Sciatic nerve (tissue), 2 donors: ENCODE measurements at places on chromosomes 1 and 21. TPM values are rescaled to one million over a fixed set of nuclear protein-coding genes. Genes with fewer than 3 reads are reported as not detected.

- peak; percentile 77 for DNase-seq
Observed at GRCh38 chr1:46301808-46302640, 1.4 kb downstream of the LRRC41 start.

The EFNA4 gene
- total RNA-seq: 3.1 TPM

- no peak for DNase-seq
Observed at GRCh38 chr1:37071829-37072228, 37.5 kb upstream of the GRIK3 start.

- no peak for DNase-seq
Observed at GRCh38 chr1:116544588-116545358, 26.1 kb downstream of the CD58 start.

GRCh38 chr1:8456308-8456912 is 138.5 kb downstream of the SLC45A1 start:
- no peak for DNase-seq

DNA sequence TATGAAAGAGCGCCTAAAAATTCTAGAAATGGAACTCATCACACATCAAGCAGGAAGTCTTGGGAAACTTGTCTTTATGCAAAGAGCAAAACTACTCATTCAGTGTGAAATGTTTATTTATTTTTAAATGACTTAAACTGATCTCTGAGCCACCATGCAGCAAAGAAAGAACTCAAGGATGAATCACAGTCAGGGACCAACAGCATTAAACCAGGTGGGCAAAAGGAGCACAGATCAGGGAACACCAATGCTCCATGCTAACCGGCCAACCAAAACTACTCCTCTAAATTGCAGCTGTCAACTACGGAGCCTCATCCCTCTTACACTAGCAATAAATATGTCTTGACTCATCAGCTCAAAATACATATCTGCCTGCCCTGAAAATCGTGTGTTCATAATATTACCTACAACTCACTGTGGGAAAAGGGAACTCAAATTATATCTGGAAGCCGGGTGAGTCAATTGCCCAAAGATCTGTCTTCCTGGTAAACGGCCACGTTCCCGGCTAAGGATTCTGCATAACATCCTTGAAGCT is 129.2 kb downstream of the PTPN14 start:
- DNase-seq: no peak

The CGN gene
- 2.0 TPM for total RNA-seq

The SDC3 gene
- 84.9 TPM for total RNA-seq

GRCh38 chr1:234065794-234066447 is 161.4 kb downstream of the SLC35F3 start:
- peak; percentile 86 for DNase-seq

DNA sequence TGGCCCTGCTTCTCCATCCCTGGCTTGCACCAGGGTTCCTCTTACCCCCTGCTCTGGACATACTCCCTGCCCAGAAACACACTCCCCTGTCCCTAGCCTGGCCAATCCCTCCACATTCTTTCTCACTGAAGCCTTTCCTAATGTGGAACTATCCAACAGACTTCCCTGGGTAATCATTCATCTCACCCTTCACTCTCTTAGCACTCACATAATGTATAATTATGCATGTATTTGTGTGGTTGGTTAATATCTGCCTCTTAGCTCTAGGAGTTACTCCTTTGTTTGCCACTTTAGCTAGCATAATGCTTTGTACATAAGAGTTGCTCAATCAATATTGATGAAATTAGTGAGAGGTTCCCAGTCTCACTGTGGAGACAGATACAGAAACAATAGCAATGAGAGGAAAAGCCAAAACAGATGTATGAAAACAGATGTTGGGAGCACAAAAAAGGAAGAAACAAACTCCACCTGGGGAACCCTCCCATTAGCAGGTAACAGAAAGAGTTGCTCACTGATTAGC is 76.9 kb upstream of the WARS2 start:
- no peak for DNase-seq

The GABRD gene
- not detected for total RNA-seq

GRCh38 chr1:116699605-116700004 is 32.1 kb upstream of the IGSF3 start:
- no peak for DNase-seq

GRCh38 chr1:40316595-40317393 is at the start of gene COL9A2:
COL9A2 (minus strand) TSS chr1:40317286; CDS start chr1:40317197, 89 bp downstream.
- DNase-seq: no peak

DNA sequence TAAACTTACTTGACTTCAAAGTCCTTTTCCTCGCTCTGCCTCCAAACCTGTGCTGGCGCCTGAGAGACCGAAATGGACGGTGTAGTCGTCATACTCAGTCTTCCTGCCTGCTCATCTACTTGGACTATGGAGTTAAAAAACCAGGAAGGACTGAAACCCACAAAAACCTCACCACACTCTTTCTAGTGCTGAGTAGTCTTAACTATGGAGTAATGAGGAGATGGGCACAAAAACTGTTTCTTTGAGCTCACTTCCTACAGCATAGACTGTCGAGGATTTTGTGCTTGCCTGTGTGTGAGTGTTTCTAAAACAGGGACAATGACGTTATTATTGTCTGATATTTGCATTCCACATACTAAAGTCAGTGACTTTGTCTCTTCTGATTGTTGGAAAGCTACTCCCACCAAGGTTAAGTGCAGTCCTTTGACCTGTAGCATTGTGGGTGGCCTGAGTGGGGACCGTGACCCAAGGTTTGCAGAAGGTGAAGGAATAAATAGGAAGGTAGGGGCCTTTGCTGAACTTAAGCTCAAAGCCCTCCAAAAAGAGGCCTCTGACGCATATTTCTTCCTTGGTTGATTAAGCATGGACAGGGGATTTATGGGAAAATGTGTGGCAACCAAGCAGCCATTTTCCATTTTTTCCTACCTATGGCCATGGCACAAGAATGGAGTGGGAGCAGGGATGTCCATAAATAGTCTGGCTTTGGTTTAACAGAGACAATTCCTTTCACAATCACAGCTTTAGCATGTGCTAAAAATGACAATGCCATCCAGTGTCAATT is 109.6 kb downstream of the ZBTB18 start:
- DNase-seq: no peak

DNA sequence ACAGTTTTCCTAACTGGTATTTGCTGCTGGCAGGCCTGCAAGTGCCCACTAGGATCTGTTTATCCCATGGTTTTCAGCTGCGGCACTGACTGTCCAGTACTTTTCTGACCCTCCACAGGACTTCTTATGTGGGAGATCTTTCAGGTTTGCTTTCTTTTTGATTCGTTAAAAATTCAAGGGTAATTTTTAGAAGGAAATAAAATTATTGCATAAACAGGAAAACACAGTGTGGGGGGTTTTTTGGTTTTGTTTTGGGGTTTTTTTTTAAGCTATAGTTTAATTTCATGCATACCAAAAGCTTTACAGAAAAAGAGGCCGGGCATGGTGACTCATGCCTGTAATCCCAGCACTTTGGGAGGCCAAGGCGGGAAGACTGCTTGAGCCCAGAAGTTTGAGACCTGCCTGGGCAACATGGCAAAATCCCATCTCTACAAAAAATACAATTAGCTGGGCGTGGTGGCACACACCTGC is 3.6 kb downstream of the NIBAN1 start:
- no peak for DNase-seq

- DNase-seq: no peak
Observed at GRCh38 chr21:38780879-38781278, 24.9 kb upstream of the ETS2 start.

The GBP7 gene
- 0.13 TPM for total RNA-seq

GRCh38 chr1:235045034-235045690 is 83.5 kb downstream of the TOMM20 start:
- DNase-seq: no peak

The OR6N1 gene
- total RNA-seq: not detected

The TDRD5 gene
- not detected for total RNA-seq
